ENCODE measurements at places on chromosomes 7 and 10.

- no peak for DNase-seq
These were observed 114.1 kb downstream of the SLC16A9 start for GRCh38 chr10:59595593-59595992.

- no peak for DNase-seq
These were observed 286.9 kb downstream of the KCNMA1 start for GRCh38 chr10:77350711-77351119.

- no peak for DNase-seq
These were observed 9.3 kb upstream of the PRSS1 start for GRCh38 chr7:142739923-142740492.

GRCh38 chr7:23055582-23056178, 41.8 kb upstream of the HYCC1 start:
- DNase-seq: peak; percentile 77

GRCh38 chr10:128124813-128125403, 1.3 kb downstream of the MKI67 start:
- DNase-seq: no peak

GRCh38 chr10:49152663-49153062, 18.8 kb upstream of the FAM170B start:
- DNase-seq: no peak

DNA sequence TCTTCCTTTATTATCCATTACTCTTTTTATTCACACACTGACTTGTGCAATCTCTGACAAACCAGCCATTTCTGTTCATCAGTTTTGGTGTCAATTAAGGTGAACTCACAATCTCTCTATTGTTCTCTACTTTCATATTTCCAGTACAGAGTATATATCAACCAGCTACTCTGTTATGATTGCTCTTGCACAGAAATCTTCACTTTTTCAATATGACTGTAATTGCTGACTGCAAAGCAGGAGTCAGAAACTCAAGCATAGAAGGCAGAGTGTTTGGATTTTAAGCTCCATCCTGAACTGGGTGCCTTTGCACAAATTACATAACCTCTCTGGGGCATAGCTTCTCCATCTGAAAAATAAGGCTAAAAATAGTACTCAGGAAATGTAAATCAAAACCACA, 1042.0 kb downstream of the GRM8 start:
- DNase-seq: no peak

GRCh38 chr7:103134836-103135554, 13.9 kb downstream of the NAPEPLD start:
- DNase-seq: no peak

- no peak for DNase-seq
These were observed 10.8 kb upstream of the AQP1 start for GRCh38 chr7:30900803-30901362.

GRCh38 chr7:93530701-93531100, 43.8 kb downstream of the CALCR start:
- no peak for DNase-seq

DNA sequence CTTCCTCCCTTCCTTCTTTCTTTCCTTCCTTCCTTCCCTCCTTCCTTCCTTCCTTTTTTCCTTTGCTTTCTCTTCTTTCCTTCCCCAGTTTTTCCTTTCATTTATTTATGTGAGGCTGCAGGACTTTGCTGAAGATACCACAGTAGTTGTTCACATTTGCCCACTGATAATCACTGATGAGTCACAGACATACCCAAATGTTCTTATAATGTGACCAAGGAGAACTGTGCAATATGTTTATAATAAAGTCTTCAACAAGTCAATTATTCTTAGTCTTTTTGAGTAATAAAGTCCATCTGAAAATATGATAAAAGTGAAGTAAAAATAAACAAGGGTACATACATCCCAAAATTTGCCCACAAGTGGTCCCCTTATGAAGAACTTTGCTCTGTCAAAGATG, 159.7 kb downstream of the GNAI1 start:
- DNase-seq: no peak

- no peak for DNase-seq
These were observed 61.0 kb downstream of the NRP1 start for GRCh38 chr10:33273295-33274002.

DNA sequence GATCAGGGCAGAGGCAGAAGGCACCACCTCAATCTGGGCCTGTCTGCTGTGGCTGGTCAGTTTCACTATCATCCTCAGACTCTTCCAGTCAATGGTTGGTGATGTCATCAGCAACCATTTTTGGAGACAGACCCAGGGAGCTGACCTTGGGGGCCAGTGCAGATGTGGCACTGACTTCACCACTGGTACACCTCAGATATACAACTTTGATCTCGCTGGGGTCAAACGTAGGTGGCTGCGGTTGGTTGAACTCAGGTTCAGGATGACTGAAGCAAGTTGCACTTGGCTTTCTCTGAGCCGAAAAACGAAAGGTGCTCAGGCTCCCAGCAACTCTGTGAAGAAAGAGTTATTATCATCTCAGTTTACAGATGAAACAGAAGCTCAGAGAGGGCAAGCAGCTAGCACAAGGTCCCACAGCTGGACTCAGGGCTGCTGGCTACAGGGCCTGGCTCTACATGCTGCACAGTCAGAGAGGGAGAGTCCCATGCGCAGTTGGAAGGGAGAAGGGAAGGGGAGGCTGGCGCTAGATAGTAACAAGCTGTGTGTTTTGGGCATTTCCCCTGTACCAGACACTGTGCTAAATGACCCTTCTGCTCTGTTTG, 27.2 kb downstream of the ANKRD16 start:
- DNase-seq: no peak

- no peak for DNase-seq
These were observed 252.9 kb downstream of the MAD1L1 start for GRCh38 chr7:1979591-1980560.

DNA sequence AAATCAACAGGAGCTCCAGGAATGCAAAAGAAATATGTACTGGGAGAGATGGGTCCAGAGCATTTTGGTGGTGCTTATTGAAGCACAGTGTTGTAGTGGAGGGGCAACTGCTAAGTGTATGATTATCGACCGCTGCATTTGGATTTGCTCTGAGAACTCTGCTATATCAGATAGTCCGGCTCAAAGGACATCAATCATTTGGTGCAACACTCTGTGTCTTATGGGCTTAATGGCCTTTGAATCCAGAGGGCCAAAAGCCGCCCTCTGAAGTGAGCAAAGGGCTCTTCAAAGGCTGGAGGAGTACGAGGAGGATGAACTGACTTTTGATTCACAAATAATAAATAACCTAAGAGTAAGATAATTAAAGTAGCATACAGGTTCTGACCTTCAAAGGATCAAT, 9.4 kb upstream of the IKZF1 start:
- DNase-seq: no peak

DNA sequence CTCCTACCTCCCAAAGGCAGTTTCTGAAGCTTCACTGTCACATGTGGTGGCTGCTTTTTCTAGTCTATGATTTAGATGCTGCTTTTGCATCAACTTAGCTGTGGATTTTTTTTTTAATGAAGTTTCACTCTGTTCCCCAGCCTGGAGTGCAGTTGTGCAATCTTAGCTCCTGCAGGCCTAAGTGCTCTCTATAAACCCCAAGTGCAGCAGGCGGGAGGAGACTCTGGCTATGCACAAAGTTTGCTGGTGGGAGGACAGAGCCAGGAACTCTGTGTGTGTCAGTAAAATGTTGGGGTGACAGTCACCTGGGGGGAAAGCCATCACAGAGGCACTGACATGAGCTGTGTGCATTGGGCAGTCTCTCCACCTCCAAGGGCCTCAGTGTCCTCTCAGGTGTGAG, 138.8 kb upstream of the FAM20C start:
- DNase-seq: no peak

- no peak for DNase-seq
These were observed 2.1 kb upstream of the ZNF117 start for GRCh38 chr7:64992971-64993370.

- DNase-seq: no peak
These were observed 15.5 kb upstream of the TRIL start for GRCh38 chr7:28973591-28973990.

DNA sequence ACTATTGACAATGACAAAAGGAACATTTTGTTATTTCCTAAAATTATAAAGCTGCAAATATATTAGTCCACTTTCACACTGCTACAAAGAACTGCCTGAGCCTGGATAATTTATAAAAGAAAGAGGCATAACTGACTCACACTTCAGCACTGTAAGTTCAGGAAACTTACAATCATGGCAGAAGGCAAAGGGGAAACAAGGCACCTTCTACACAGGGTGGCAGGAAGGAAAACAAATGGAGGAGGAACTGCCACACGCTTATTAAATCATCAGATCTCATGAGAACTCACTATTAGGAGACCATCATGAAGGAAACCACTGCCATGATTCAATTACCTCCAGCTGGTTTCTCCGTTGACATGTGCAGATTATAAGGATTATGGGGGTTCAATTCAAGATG, 203.1 kb downstream of the TPK1 start:
- no peak for DNase-seq

- no peak for DNase-seq
These were observed 163.7 kb downstream of the AHR start for GRCh38 chr7:17462131-17462631.
